ENCODE measurements at places on chromosomes 12 and 14. TPM values are rescaled to one million over a fixed set of nuclear protein-coding genes. Genes with fewer than 3 reads are reported as not detected.

DNA sequence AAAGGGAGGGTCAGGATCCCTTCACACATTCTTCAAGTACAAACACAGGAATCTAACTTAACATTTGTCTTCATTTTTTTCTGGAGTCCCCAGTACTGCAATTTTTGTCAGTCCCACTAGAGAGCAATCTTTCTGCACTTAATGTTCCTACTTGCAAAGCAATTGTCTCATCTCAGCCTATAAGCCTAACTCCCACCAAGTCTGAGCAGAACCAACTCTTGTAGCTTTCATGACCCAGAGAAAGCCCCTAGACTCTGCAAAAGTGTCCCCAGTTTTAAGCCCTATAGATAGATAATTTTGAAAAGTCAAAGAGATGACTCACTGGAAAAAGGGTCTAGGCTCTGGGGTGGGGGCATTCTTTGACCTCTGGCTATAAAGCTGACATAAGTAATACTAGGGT, 1.8 kb upstream of the ZBTB39 start:
- no peaks in the 10 kb centered on the region for H3K27me3 ChIP-seq
- no peak overlapping the region for H3K27ac ChIP-seq
- no peak for DNase-seq
- H3K36me3 ChIP-seq: no peaks in the 10 kb centered on the region
- H3K4me3 ChIP-seq: no peak overlapping the region

DNA sequence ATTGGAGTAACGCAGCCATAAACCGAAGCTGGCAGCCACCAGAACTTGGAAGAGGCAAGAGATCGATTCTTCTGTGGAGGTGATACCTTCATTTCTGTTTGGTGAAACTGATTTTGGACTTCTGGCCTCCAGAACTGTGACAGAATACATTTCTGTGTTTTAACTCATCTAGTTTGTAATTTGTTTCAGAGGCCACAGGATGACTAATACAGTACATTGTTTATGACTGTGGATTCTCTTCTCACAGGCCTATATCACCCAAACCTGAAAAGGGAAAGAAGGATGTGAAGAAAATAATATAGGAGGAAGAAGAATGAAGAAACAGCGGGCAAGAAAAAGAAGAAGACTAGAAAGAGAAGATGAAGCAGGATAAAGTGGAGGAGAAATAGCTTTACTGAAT, 263.8 kb upstream of the DIO2 start:
- no peaks in the 10 kb centered on the region for H3K27me3 ChIP-seq
- no peak overlapping the region for H3K4me3 ChIP-seq
- no peak overlapping the region for H3K27ac ChIP-seq
- no peaks in the 10 kb centered on the region for H3K36me3 ChIP-seq

DNA sequence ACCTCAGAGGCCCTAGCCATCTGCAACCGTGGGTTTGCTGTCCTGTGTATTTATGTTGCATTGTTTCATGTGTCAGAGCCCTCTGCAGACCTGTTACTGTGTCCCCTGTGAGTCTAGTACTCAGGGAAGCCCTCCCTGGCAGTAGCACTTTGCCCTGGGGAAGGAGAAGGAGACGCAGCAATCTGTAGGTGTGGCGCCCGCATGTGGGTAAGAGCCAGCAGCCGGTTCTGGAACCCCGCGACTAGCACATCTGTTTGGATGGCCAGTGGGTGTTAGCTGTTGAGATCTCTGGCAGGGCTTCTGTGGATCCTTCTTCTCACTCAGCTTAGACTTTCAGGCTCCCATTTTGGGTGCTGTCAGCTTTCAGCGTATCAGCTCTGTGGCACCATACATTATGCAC, 57.0 kb downstream of the TECPR2 start:
- DNase-seq: no peak
- H3K4me1 ChIP-seq: no peaks in the 10 kb centered on the region

DNA sequence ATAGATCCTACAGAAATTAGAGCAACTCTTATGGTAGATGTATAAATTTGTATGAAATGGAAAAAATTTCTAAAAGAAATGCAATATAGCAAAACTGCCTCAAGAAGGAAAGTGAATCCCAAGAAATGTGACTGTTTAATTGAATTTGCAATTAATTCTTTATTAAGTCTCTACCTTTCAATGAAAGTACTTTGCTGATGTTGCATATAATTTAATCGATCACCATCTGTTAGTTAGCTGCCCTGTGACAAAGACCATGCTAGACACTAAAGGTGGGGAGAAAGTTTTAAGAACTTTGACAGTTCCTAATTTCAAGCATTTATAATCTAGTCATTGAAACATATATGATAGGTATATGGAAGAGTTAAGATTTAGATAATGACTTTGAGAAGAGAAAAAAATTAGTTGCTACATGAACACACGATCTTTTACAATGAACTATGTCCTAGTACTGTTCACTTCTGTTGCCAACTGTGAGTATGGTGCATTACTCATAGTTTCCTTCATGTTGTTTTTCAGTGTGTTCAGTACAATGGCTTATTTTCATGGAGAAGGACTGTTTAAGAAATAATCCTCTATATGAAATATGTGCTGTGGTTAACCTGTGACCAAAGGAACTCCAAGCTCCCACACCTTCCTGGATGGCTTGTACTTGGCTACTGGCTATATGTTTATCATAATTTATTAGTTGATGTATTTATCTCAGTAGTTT, 128.4 kb downstream of the METTL25 start:
- no peak overlapping the region for H3K4me3 ChIP-seq
- no peak for DNase-seq
- H3K27ac ChIP-seq: no peak overlapping the region
- no peaks in the 10 kb centered on the region for H3K27me3 ChIP-seq
- H3K4me1 ChIP-seq: no peaks in the 10 kb centered on the region

- peaks cover 21% of the 10 kb centered on the region for H3K4me1 ChIP-seq
- H3K36me3 ChIP-seq: no peaks in the 10 kb centered on the region
- no peak overlapping the region for H3K27ac ChIP-seq
- H3K27me3 ChIP-seq: peaks cover 41% of the 10 kb centered on the region
These were observed 953 bp upstream of the NXPH4 start for GRCh38 chr12:57215668-57216013.

GRCh38 chr14:65804439-65805112, 392.0 kb downstream of the FUT8 start:
- H3K27ac ChIP-seq: no peak overlapping the region
- no peak for DNase-seq
- H3K27me3 ChIP-seq: no peaks in the 10 kb centered on the region
- no peaks in the 10 kb centered on the region for H3K36me3 ChIP-seq
- H3K4me1 ChIP-seq: no peaks in the 10 kb centered on the region

- H3K4me1 ChIP-seq: no peaks in the 10 kb centered on the region
- DNase-seq: no peak
- H3K4me3 ChIP-seq: no peak overlapping the region
- H3K36me3 ChIP-seq: no peaks in the 10 kb centered on the region
- H3K27ac ChIP-seq: peak overlapping the region; percentile 46
- H3K27me3 ChIP-seq: no peaks in the 10 kb centered on the region
These were observed 13.3 kb downstream of the CPM start for GRCh38 chr12:68919581-68920239.

The FGF23 gene
- total RNA-seq: not detected

The DIABLO gene
- total RNA-seq: 51.0 TPM

The SVOP gene
- total RNA-seq: not detected

The PTHLH gene
- total RNA-seq: 0.11 TPM

The CCDC63 gene
- not detected for total RNA-seq

The HCAR2 gene
- not detected for total RNA-seq

The EEF1AKMT3 gene
- 14.8 TPM for total RNA-seq
